CD4-positive, alpha-beta T cell (primary cell): ENCODE measurements at places on chromosomes 2 and 18.

GRCh38 chr2:187481543-187481942 lies 33.5 kb upstream of the CALCRL start:
- DNase-seq = no peak

- DNase-seq = no peak
Observed at GRCh38 chr2:225793736-225794550, 394.4 kb downstream of the NYAP2 start.

DNA sequence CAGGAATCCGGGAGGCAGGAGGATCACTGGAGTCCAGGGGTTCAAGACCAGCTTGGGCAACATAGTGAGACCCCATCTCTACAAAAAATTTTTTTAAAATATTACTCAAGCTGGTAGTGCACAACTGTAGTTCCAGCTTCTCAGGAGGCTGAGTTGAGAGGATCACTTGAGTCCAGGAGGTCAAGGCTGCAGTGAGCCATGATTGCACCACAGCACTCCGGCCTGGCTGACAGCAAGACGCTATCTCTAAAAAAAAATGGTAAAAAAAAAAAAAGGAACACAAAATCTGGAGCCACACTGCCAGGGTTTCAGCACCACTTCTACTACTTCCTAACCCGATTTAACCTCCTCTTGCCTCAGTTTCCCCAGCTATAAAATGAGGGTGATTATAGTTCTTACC lies 57.0 kb downstream of the STEAP3 start:
- no peak for DNase-seq

DNA sequence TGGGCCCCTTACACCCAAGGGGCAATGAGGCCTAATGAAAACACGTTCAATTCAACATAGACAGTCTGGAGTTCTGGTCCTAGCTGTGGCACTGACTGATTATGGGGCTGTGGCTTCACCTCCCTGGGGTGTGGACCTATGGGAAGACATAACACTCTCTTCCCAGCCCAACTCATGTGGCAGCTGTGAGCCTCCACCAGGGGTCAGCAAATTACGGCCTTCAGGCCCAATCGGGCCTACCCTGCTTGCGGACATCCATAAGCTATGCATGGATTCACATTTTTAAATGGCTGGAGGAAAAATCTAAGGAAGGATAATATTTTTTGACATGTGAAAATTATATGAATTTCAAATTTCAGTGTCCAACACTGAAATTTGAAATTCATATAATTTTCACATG lies 101.3 kb downstream of the LOXHD1 start:
- no peak for DNase-seq

GRCh38 chr18:35443847-35444246 lies 53.9 kb downstream of the INO80C start:
- DNase-seq = no peak
